HAP-1 (cell line): ENCODE measurements at places on chromosomes 7 and 10.

DNA sequence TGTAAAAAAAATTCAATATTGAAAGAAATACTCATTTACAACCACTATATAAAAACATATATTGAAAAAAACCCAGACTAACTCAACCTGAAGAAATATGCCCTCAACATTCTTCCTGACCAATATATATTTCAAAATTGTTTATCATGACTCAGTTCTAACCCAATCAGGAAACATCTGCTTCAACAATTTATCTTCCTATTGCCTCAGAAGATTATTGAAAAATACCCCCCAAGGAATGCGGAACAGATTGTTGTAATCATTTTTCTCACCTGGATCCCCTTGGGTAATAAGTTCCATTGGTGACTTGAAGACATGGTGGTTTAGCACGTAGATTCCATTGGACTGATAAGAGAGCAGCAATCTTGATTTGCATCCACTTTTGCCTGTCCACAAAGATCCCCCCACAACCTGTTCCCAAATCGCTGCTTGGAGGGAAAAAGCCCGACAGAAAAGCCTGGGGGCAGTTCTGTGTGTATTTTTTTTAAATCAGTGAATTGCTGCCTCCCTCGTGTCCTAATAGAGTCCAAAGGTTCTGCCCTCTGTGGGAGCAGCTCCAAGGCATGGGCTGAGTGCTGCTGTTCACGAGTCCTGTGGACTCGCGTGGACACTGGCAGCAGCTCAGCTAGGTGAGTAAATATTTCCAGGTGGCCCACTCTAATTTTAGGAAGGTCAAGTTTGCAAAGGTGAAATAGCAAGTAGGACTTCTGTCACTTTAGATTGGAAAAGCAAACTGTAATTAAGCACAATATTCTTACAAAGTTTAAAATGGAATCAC, 5.9 kb upstream of the INHBA start:
- DNase-seq: no peak

GRCh38 chr10:133364645-133365431, 7.0 kb upstream of the FUOM start:
- no peak for DNase-seq

GRCh38 chr10:37937864-37938263, 38.6 kb downstream of the ZNF25 start:
- no peak for DNase-seq

DNA sequence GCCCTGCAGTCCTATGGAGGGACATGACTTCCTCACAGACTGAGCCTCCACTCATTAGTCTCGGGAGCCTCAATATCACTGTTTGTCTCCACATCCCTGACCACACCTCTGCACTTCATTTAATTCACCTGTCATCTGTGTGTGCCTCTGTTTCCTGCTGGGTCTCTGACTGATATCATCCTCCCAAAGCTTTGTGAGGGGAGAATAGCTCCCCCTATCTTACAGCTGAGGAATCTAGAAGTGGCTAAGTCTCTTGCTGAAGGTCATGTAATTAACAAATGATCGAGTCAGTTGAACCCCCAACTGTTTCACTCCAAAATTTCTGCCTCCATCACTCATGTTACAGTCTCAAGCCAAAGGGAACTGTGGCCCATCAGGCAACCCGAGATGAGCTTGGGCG, 5.5 kb upstream of the CPXM2 start:
- DNase-seq: no peak

GRCh38 chr7:19491821-19492452, 216.9 kb downstream of the POLR1F start:
- peak; percentile 14 for DNase-seq

DNA sequence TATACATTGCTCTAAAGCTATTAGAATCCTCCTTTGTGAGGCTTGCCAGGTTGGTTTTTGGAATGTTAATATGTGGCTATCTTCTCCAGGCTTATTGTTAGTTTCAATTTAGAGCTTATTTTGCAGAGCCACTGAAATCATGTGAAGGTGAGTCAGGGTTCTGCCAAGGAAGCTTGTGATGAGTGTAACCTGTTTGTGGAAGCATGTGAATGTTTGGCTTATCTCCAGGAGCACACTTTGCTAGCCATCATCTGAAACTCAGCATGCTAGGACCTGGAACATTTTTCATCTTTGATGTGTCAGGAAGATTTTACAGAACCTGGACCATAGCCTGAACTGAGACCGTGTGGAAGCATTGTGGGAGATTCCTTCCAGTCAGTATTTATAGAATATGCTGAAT, 197.3 kb downstream of the PPP1R9A start:
- DNase-seq: no peak

DNA sequence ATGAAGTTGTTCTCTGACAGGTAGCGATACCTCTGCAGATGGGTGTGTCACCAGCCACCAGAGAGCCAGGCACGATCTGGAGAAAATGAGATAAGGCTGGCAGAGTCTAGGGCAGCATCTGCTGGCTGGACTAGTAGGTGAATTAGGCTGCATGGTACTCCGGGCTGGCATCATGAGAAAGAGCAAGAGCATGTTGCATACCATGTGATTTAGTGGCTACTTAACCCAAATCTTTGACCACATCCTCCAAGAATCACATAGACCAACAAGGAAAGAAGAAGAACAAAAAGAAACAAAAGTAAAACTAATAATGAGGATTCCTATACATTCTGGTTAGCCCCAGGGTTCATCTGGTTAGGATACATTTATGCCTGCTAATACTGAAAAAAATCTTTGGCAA, 23.4 kb upstream of the FAM170B start:
- no peak for DNase-seq

- no peak for DNase-seq
Observed at GRCh38 chr7:2163600-2164555, 68.9 kb downstream of the MAD1L1 start.
